B cell (primary cell): ENCODE measurements at places on chromosomes 16 and 17.

DNA sequence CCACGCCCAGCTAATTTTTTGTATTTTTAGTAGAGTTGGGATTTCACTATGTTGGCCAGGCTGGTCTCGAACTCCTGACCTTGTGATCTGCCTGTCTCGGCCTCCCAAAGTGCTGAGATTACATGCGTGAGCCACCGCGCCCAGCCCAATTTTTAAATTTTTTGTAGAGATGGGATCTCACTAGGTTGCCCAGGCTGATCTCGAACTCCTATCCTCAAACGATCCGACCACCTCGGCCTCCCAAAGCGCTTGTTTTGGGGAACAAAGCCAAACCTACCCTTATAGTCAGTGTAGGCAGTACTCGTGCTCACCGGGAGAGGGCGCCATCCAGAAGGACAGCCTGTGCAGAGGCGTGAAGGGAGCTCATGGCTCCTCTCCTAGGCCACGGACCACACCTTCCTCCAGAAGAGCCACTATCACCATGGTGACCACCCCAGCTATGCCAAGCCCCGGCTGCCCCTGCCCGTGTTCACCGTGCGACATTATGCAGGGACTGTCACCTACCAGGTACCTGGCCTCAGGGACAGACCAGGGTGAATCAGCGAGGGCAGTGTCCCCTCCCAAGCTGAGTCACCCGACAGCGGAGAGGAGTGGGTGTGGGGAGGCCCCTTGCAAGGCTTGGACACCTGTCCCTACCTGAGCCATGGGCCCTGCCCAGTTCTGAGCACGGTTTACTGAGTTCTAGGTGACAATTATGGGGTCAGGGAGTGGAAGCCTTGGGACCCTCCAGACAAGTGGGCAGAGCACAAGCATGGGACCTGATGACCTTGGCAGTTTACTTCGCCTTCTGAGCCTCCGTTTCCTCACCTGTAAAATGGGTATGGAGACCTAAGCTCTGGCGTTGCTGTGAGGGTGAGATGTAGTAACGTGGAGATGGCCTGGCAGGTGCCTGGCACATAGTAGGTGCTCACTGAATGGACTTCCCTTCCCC, 13.7 kb downstream of the MYO15B start:
- DNase-seq: peak; percentile 68

- no peak for DNase-seq
These were observed 48.0 kb downstream of the USP22 start for GRCh38 chr17:20994779-20995149.

GRCh38 chr16:81645266-81645694, 133.8 kb upstream of the PLCG2 start:
- DNase-seq: no peak

- peak; percentile 25 for DNase-seq
These were observed 17.1 kb downstream of the TRAF4 start for GRCh38 chr17:28760601-28761562.

DNA sequence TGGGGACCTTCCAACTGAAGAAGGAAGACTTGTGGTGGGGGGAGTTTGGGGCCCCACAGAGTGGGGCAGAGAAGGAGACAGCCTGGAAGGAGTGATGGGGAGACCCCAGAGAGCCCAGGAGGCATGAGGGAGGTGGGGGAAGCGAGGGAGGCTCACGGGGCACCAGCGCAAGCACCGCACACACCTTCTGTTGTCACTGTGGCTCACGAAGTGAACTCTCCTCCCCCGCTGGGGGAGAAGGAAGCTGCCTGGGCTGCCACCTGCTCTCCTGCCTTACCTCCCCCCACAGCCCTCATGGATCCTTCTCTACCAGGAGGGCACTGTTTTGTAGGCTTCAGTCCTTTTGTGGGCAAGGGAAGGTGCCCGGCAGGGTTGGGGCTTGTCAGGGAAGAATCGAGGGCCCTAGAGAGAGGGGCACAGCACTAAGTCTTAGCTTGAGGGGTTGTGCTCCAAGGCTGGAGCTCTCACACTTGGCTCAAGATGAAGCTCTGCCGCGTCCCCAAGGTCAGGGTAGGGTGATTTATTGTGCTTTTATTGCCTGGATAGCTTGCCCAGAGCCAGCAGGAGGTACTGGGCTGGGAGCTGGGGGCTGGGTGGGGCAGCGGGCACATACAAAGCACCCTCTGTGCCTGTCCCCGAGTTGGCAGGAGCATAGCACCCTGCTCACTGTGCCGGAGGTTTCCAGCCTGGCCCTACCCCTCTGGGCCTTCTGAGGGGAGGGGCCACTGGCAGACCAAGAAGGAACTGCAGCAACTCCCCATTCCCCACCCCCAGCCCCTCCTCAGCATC, 4.6 kb upstream of the STARD3 start:
- no peak for DNase-seq

DNA sequence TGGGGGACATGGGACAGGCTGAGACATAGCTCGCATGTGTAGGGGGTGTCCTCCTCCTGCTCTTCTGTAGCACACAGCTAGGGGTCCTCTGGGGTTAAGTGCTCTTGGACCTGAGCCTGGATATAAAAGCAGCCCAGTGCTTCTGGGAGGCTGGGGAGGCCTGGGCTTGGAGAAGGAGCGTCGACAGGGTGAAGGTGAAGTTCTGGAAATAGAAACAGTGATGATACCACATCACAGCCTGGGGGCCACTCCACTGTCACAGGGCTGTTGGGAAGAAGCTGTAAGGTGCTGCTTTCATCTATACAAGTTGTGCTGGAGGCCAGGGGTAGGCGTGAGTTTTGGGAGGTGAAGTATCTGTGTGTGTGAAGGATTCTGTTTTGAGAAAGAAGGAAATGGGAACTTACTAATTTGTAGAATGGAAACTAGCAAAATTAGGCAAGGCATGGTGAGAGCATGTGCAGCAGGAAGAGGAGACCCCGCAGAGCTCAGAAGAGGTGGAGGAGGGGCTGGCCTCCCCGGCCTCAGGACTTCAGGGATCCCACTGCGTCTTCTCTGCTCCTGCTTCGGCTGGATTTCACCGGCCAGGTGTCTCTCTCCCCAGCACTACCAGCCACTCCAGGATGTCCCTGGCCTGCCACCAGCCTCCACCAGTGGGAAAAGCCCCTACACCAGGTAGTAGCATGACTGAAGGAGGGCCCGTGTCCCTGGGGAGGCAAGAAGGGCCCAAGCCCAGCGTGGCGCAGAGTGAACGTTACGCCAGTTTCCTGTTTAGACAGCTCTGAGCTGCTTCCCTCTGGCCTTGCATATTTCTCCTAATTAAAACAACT, 19.4 kb downstream of the PLCG2 start:
- peak; percentile 87 for DNase-seq

GRCh38 chr17:2304931-2305330, 1.2 kb downstream of the SRR start:
- DNase-seq: no peak

DNA sequence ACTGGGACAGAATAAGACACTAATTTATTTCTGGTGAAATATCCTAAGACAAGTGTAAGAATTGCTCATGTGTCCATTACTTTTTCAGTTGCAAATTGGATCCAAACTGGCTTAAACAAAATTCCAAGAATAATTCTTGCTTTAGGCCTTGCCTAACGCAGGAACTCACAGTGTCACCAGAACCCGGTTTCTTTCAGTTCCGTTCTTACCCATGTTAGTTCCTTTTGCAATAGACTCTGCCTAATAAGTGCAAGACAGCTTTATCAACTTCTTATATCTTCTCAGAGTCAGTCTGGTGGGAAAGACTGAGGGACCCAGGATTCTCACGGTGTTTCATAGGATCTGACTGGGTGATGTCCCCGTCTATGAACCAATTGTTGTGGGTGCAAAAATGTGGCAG, 24.7 kb downstream of the GDE1 start:
- no peak for DNase-seq

DNA sequence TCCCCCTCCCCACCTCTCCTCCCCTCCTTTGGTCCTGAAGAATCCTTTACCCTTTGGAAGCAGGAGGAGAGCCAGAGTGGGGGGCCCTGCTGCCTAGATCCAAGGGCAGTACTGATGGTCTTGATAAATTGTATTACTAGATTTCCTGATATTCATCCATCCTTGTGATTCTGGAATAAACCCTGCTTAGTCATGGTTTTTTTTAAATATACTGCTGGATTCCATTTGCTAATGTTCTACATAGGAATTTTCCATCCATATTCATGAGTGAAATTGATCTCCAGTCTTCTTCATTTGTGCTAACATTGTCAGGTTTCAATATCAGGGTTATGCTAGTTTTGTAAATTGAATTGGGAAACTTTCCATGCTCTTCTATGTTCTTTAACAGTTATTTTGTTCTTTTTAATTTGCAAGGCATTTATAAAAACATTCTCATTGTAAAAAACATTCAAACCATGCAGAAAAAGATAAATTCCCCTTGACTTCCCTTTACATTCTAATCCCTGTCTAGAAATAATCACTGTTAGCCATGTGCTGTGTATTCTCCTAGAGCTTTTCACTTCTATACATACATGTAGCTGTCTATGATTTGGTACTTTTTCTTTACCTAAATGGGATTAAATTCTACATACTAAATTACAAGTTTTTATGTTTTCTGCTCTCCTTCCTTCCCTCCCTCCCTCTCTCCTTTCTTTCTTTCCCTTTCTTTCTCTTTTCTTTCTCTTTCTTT, 56.7 kb downstream of the CCDC42 start:
- DNase-seq: no peak

DNA sequence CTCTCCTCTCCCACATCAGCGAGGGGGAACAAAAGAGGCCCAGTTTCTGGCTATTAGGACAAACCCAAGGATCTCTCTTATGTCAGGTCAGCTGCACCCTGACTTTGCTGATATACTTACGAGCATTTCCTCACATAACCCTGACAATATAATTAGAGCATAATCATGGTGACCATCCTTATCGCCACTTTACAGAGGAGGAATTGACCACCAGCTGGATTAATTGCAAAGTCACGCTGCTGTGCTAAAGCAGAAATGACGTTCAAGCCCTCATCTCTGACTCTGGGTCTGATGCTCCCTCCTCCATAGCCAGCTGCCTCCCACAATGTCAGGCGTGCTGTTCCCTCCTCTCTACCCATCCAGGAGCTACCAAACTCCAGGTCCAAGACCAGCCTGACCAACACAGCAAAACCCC, 42.6 kb downstream of the TRARG1 start:
- DNase-seq: no peak

GRCh38 chr17:67647482-67647881, 70.3 kb upstream of the NOL11 start:
- no peak for DNase-seq

DNA sequence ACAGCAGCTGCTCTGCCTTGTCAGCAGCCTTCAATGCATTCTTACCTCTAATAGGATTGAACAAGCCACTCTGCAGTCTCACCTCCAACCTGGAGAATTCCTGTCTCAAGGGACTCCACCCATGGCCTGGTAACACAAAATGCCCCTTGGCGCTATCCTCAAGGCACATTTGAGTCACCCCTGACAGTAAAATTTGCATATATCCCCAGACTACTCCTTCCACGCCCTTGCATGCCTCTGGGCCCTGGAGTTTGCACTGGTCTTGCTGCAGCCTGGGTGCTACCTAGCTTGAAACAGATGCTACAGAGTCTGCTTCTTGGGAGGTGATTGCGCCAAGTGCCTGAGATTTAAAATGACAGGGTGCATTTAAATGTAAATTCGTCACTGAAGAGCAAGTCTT, 391.4 kb upstream of the MAF start:
- DNase-seq: no peak

- DNase-seq: peak; percentile 70
These were observed at the start of gene GRIN2A for GRCh38 chr16:10182222-10183053. TSS of gene GRIN2A (minus strand) at chr16:10182428. CDS start at chr16:10180411, 2,017 bp downstream.

GRCh38 chr17:37301288-37301687, 74.5 kb upstream of the C17orf78 start:
- no peak for DNase-seq

- no peak for DNase-seq
These were observed 29.6 kb upstream of the SHISA9 start for GRCh38 chr16:12871784-12872183.

GRCh38 chr16:54774768-54775167, 155.9 kb upstream of the IRX5 start:
- no peak for DNase-seq
